Cerebellar nuclear complex (tissue), 1 donor: ENCODE measurements at places on chromosomes 13 and 19.
A peak's percentile ranks its signal among the peaks of the same experiment; 100 is the strongest.

- no peak for DNase-seq
These were observed 24.9 kb downstream of the RCN3 start for GRCh38 chr19:49552749-49553148.

GRCh38 chr19:28607066-28607583 is 605.8 kb downstream of the UQCRFS1 start:
- no peak for DNase-seq

DNA sequence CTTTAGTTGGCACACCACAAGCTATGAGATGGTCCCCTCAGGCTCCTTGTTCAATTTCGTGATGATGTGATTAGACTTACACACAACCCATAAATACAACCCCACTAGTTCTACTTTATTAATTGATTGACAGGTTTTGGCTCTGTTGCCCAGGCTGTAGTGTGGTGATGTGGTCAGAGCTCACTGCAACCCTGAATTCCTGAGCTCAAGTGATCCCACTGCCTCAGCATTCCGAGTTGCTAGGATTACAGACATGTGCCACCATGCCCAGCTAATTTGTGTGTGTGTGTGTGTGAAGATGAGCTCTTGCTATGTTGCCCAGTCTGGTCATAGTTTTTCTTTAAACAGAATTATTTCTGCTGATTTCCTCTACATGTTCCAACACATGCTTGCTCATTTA is 17.5 kb upstream of the HTR2A start:
- no peak for DNase-seq

- no peak for DNase-seq
These were observed 1394.3 kb upstream of the SLC10A2 start for GRCh38 chr13:104460554-104460953.

- no peak for DNase-seq
These were observed 3.7 kb upstream of the NAT14 start for GRCh38 chr19:55481148-55481793.

DNA sequence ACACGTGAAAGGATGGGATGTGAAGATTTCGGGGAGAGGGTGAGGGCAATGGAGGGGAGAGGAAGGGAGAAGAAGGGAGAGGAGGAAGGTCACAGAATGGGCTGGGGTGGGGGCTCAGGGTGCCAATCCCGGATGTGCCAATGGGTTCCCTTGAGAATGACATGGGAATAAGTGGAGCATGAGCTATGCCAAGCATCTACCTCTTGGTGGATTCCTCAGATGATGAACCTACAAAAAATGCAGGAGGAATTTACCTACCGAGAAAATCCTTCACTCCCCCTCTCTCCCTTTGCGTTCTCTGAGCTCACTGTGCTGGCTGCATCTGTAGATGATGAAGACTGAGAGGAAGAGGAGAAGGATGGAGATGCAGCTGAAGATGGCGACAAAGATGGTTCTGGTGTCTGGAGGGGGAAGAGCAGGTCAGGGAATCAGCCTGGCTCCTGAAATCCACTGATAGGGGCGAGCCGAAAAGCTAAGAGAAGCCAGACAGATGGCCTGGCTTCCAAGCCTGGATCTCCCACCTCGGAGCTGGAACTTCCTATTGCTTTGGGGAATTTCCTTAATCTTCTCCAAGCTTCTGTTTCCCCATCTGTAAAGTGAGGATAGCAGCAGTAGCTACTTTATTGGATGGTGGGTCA is 21.6 kb downstream of the VSTM1 start:
- DNase-seq = no peak

- no peak for DNase-seq
These were observed 21.6 kb downstream of the SGCG start for GRCh38 chr13:23202383-23202782.

DNA sequence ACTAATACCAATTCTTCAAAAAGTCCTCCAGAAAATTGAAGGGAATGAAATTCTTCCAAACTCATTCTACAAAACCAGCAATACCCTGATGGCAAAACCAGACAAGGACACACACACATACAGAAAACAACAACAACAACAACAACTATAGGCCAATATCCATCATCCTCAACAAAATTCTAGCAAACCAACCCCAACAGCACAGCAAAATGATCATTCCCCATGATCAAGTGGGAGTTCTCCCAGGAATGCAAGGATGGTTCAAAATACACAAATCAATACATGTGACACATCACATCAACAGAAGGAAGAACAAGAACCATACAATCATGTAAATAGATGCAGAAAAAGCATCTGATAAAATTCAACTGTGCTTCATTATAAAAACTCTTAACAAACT is 18.7 kb upstream of the ZNF181 start:
- no peak for DNase-seq

- no peak for DNase-seq
These were observed 6.5 kb downstream of the TMEM255B start for GRCh38 chr13:113765564-113765910.

- peak; percentile 23 for DNase-seq
These were observed 343.2 kb downstream of the KCNRG start for GRCh38 chr13:50358231-50359040.

- no peak for DNase-seq
These were observed 15.3 kb downstream of the ZBTB7A start for GRCh38 chr19:4051175-4052101.

GRCh38 chr13:37997641-37998040 is 128.1 kb upstream of the TRPC4 start:
- no peak for DNase-seq

GRCh38 chr13:29005035-29005762 is 185.1 kb downstream of the MTUS2 start:
- no peak for DNase-seq

DNA sequence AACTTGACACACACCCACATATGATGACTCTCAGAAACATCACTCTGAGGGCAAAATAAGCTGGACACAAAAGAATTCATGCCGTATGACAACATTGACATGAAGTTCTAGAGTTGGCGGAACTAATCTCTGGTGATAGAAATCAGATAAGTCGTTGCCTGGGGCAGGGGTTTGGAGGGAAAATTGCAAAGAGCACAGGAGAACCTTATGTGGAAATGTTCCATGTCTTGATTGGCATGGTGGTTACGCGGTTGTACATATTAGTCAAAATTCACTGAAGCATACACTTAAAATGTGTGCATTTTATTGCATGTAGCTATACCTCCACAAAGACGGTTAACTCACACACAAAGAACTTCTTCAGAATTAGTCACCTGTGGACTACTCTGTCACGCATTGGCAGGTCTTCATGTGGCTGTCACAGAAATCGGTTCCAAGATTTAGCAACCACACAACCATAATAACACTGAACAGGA is 137.8 kb upstream of the GJB6 start:
- no peak for DNase-seq

- no peak for DNase-seq
These were observed 670 bp upstream of the CHAF1A start for GRCh38 chr19:4401769-4402170.

- DNase-seq = no peak
These were observed 1.3 kb downstream of the GADD45B start for GRCh38 chr19:2477141-2477710.

- no peak for DNase-seq
These were observed 7.4 kb downstream of the FGF14 start for GRCh38 chr13:102394158-102395053.

DNA sequence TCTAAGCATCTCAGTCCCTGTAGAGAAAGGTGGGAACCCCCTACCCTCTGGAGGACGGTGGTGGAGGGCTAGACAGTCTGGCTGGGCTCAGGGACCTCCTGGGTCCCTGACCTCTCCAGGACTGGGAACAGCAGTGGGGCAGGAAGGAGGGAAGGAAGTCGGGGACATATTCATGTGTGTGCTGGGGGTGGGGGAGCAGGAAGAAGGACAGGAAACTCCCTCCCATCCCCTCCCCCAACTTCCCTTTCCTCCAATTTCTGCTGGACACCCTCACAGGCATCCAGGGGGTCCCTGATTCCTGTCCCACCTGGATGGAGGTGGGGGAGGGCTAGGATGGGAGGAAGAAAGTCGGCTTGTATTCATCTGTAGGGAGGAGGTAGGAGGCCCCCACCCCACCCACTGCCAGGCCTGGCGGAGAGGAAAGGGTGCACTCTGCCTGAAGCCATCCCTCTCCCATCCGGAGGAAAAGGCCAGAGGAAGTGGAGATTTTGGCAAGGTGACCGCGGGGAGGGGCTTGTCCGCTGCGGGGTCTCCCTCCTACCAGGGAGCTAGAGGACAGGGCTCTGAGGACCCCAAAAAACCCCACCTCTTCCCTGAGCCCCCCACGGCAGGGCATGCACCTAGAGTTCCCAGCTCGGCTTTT is 2.3 kb downstream of the NOVA2 start:
- no peak for DNase-seq

- DNase-seq = no peak
These were observed 6.0 kb downstream of the KANK2 start for GRCh38 chr19:11191273-11191755.
